ENCODE measurements at places on chromosomes 13 and 19.

- no peak for DNase-seq
Observed at GRCh38 chr19:34787059-34787824, 14.2 kb upstream of the ZNF599 start.

DNA sequence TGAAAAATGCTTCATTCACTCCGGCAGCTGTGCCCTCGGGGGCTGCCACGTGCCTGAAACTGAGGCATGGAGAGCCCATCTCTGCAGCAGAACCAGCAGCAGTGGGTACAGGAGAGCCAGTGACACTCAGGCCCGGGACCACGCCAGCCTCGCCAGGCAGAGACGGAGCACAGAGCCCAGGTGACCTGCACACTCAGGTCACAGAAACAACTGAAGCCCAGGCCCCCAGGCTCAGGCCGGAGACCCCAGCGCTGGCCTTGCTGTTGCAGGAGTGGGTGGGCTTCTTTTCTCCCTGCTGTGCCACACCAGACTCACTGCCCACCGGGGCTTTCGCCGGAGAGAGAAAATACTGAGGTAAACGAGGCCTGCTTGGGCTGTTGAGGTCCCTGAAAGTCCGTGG lies 117.3 kb downstream of the SOX1 start:
- DNase-seq, result no peak

- no peak for DNase-seq
Observed at GRCh38 chr19:1905863-1906375, 720 bp downstream of the ADAT3 start.

DNA sequence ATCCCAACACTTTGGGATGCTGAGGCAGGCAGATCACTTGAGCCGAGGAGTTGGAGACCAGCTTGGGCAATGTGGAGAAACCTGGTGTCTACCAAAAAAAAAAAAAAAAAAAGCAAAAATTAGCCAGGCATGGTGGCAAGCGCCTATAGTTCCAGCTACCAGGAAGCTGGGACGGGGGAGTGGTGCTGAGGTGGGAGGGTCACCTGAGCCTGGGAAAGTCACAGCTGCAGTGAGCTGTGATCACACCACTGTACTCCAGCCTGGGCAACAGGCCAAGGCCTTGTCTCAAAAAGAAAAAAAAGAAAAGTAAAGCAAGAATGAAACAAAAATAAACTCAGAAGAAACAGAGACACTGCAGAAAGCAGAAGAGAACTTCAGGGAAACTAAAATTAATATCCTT lies 31.6 kb downstream of the MTRF1 start:
- no peak for DNase-seq

DNA sequence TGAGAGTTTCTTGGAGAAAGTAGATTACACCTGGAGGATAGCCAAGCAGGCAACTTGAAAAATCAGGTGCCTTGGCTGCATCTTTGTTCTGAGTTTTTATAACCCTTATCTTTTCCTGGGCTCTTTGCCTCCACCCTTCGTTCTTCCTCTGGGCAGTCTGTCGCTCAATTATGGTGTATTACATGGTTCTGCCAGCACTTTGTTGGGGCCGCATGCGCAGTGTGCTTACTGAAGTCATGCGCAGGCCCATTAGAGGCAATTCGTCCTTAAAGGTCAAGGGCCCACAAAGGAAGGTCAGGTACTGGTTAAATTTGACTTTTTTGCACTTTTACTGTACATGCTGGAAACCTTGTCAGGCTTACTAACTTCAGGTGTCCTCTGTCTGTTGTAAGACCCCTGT lies 761.9 kb upstream of the SLITRK5 start:
- no peak for DNase-seq
